ENCODE measurements at places on chromosomes 11 and 22.
A peak's percentile ranks its signal among the peaks of the same experiment; 100 is the strongest.

DNA sequence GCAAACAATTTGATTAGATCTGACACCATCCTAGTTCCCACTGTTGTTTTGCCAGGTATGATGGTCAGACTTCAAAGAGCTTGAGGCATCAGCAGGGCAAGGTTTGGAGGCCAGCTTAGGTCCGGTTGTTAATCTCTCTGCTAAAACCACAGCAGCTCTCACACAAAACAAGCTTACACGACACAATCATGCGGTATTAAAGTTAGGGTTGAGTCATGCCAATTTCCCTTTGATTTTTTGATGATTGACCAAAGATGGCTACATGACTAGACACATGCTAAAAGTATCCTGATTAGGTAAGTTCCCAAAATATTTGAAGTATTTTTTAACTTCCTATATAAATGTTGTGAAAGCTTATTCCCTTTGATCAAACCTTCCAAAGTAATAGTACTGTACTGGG, 145.9 kb downstream of the ELP4 start:
- no peak overlapping the region for H3K27ac ChIP-seq
- H3K4me3 ChIP-seq: no peak overlapping the region
- peaks cover 9% of the 10 kb centered on the region for H3K4me1 ChIP-seq

DNA sequence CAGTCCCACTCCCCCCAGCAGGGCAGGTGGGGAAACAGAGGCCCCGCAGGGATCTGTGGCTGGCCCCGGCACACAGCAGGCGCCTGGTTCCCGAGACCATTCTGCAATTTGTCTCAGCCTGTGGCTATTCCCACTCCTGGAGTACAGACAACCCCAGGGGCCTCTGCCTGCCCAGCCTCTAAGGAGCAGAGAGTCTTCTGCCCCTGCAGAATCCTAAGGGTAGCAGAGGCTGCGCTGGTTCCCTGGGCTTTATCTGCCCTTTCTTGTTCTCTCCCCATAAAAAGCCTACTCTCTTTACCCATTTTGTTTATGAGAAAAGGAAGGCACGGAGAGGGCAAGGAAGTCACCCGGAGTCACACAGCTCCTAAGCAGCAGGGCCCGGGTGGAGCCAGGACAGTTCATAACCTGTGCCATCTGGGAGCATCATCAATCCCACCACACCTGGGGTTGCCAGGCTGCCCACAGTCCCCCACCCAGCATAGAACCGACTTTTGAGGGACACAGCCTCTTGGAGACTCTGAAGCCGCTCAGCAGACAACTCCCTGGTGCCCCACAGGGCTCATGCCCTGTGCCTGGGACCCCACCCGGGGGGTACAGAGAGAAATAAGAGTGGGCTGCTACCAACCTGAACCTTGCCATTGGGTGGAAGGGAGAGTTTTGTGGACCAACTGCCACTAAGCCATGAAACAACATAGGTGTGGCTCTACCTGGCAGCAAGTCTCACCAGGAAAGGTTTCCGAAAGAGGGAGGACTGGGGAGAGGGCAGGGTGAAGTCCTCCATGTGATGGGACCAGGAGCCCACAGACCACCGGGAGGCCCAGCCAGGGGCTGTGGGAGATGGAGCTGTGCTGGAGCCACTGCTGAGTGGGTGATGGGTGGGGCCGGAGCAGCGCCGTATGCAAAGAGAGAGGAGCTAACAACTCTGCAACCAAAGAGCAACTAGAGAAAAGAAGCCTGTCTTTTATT, 17.2 kb upstream of the LINC01488 start:
- DNase-seq: no peak
- no peak overlapping the region for H3K4me3 ChIP-seq
- peaks cover 2% of the 10 kb centered on the region for H3K36me3 ChIP-seq

GRCh38 chr11:21142007-21142406, 472.6 kb downstream of the NELL1 start:
- no peak overlapping the region for H3K4me3 ChIP-seq
- no peaks in the 10 kb centered on the region for H3K36me3 ChIP-seq

DNA sequence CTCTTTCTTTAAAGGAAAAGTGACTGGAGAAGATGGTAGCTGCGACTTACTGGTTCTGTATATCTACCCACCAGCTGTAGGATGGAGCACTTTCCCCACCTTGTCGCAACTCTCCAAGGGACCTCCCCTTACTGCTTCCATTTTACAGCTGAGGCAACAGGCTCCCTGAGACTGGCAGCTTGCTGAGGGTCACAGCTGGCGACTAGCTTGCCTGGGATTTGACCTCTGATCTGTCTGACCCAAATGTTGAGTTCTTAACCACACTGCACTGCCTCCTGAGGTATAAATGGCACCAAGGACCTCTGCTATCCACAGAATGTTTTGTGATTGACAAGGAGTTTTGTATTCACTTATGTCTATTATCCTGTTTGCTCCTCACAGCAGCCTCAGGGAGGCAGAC, 115.0 kb upstream of the NNMT start:
- peaks cover 66% of the 10 kb centered on the region for H3K4me1 ChIP-seq
- no peak for DNase-seq
- H3K36me3 ChIP-seq: no peaks in the 10 kb centered on the region
- no peaks in the 10 kb centered on the region for H3K27me3 ChIP-seq
- H3K4me3 ChIP-seq: no peak overlapping the region

- no peak overlapping the region for H3K27ac ChIP-seq
- peak; percentile 82 for DNase-seq
- H3K4me1 ChIP-seq: peaks cover 29% of the 10 kb centered on the region
- peaks cover 60% of the 10 kb centered on the region for H3K27me3 ChIP-seq
- H3K36me3 ChIP-seq: no peaks in the 10 kb centered on the region
- H3K4me3 ChIP-seq: no peak overlapping the region
Observed at GRCh38 chr11:14969901-14970323, 2.2 kb downstream of the CALCA start.

DNA sequence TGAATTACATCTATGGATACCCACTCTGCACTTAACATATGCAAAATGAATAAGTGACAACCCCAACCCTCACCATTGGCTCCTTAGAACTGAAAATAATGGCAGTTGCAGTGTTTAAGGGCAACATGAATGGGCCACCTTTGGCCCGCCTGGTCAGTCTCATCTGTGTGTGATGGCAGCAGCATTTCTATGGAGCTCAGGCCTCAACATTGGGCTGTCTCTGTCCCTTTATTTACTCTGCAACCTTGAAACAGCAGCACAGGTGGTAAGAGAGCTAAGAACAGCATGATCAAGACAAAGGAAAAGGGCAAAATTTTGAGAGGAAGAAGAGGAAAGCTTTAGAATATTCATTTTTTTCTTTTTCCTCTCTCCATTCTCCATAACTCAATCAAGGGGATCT, 38.3 kb upstream of the TMEM135 start:
- no peak overlapping the region for H3K27ac ChIP-seq
- DNase-seq: no peak
- no peak overlapping the region for H3K4me3 ChIP-seq
- no peaks in the 10 kb centered on the region for H3K36me3 ChIP-seq
- no peaks in the 10 kb centered on the region for H3K4me1 ChIP-seq
- H3K27me3 ChIP-seq: no peaks in the 10 kb centered on the region

GRCh38 chr22:25726241-25726640, 15.7 kb upstream of the MYO18B start:
- peak; percentile 36 for DNase-seq
- H3K36me3 ChIP-seq: peaks cover 3% of the 10 kb centered on the region
- H3K27me3 ChIP-seq: no peaks in the 10 kb centered on the region
- H3K4me3 ChIP-seq: no peak overlapping the region
- no peak overlapping the region for H3K27ac ChIP-seq

GRCh38 chr11:9280655-9281301, 15.6 kb upstream of the DENND5A start:
- no peaks in the 10 kb centered on the region for H3K27me3 ChIP-seq
- no peak overlapping the region for H3K27ac ChIP-seq
- H3K4me3 ChIP-seq: no peak overlapping the region
- peaks cover 20% of the 10 kb centered on the region for H3K4me1 ChIP-seq

DNA sequence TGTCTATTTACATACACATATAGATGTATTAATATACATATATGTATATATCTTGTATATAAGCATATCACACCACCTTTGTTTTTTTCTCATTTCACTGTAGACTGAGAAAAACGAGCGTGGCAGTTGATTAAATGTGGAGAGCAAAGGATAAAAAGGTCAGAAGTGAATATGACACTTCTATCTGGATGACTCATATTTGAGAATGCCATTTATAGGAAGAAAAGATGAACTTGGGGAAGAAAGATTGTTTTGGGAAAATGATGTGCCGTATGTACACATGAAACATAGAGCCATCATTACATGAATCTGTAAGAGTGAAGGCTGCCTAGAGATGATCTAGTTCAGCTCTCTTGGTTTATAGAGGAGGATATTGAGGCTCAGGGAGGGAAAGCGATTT, 28.7 kb downstream of the AMOTL1 start:
- H3K36me3 ChIP-seq: no peaks in the 10 kb centered on the region
- no peaks in the 10 kb centered on the region for H3K4me1 ChIP-seq
- no peak for DNase-seq
- peaks cover 1% of the 10 kb centered on the region for H3K27me3 ChIP-seq
- no peak overlapping the region for H3K27ac ChIP-seq

GRCh38 chr11:45025716-45026492, 75.2 kb upstream of the TP53I11 start:
- no peaks in the 10 kb centered on the region for H3K27me3 ChIP-seq
- H3K4me3 ChIP-seq: no peak overlapping the region
- no peaks in the 10 kb centered on the region for H3K36me3 ChIP-seq
- peaks cover 13% of the 10 kb centered on the region for H3K4me1 ChIP-seq
- peak; percentile 37 for DNase-seq

DNA sequence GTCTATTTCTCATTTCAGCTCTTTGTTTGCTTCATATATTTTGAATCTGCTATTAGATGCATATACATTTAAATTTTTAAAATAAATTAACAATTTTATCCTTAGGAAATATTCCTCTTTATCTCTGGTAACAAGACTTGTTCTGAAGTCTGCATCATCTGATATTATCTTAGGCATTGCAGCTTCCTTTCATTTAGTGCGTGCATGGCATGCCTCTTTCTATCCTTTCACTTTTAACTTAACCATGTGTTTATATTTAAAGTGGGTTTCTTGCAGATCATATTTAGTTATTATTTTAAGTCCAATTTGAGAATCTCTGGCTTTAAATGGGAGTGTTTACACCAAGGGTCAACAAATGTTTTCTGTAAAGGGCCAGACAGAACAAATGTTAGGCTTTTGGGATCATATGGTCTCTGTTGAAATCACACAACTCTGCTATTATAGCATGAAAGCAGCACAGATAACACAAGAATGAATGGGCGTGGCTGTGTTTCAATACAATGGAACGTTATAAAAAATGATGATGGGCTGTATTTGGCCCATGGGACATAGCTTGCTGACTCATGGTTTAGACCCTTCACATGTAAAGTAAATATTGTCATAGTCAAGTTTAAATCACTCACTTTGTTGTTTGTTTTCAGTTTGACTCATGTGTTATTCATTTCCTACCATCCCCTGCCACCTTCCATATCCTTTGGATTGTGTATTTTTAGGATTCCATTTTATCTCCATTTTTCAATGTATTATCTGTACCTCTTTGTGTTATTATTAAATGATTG, 83.9 kb upstream of the SNX19 start:
- H3K4me1 ChIP-seq: no peaks in the 10 kb centered on the region
- DNase-seq: no peak
- H3K27ac ChIP-seq: no peak overlapping the region
- H3K4me3 ChIP-seq: no peak overlapping the region
- peaks cover 3% of the 10 kb centered on the region for H3K27me3 ChIP-seq

DNA sequence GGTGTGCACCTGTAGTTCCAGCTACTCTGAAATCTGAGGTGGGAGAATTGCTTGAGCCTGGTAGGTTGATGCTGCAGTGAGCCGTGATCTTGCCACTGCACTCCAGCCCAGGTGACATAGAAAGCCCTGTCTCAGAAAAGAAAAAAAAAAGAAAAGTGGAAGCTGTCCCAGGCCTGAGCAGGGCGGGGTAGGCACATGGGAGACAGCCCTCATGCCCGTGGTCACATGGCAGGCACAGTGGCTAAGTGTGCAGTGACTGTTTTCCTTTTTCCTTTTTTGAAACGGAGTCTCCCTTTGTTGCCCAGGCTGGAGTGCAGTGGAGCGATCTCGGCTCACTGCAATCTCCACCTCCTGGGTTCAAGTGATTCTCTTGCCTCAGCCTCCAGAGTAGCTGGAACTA, 7.8 kb downstream of the OTUB1 start:
- peaks cover 7% of the 10 kb centered on the region for H3K4me1 ChIP-seq
- no peak overlapping the region for H3K4me3 ChIP-seq
- H3K27ac ChIP-seq: no peak overlapping the region
- peaks cover 35% of the 10 kb centered on the region for H3K36me3 ChIP-seq

DNA sequence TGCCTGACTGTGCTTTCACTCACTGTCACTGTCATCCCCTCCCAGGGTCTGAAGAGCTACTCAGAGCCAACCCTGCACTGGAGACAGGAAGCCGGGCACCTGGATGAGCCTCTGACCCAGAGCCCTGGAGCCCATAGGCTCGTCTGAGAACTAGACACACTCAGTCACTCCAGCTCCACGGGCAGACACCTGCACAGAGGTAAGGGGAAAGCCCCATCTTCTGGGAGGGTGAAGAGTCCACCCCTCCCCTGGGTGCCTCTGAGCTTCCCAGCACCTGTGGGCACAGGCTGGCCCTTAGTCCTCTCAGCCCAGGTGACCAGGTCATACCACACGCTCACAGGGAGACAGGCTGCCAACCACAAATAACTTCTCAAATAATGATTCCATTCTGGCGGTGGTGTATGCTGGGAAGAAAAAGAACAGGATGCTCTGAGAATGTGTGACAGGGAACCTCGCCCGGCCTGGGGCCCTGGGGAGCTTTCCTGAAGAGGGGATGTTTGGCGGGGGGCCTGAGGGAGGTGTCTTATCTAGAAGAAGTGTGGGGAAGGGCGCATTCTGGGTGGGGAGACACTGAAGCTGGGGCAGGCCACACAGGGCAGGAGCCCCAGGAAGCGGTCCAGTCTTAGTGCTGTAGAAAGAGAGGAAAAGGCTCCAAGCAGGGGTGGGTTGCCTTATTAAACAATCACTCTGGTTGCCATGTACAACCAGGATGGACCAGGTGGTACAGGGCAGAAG, 5.3 kb downstream of the CCDC157 start:
- peaks cover 8% of the 10 kb centered on the region for H3K4me1 ChIP-seq
- DNase-seq: no peak
- no peak overlapping the region for H3K27ac ChIP-seq
- peaks cover 3% of the 10 kb centered on the region for H3K36me3 ChIP-seq
- H3K27me3 ChIP-seq: no peaks in the 10 kb centered on the region
- H3K4me3 ChIP-seq: no peak overlapping the region

- H3K27ac ChIP-seq: no peak overlapping the region
- H3K36me3 ChIP-seq: no peaks in the 10 kb centered on the region
- no peaks in the 10 kb centered on the region for H3K27me3 ChIP-seq
- H3K4me3 ChIP-seq: no peak overlapping the region
Observed at GRCh38 chr11:73645121-73645969, 1.0 kb upstream of the PLEKHB1 start.

- no peak overlapping the region for H3K27ac ChIP-seq
- H3K4me3 ChIP-seq: no peak overlapping the region
- no peaks in the 10 kb centered on the region for H3K36me3 ChIP-seq
- no peaks in the 10 kb centered on the region for H3K27me3 ChIP-seq
- no peak for DNase-seq
Observed at GRCh38 chr22:43931771-43932170, 8.2 kb downstream of the PNPLA3 start.
